ENCODE measurements at places on chromosomes 3 and 15.

DNA sequence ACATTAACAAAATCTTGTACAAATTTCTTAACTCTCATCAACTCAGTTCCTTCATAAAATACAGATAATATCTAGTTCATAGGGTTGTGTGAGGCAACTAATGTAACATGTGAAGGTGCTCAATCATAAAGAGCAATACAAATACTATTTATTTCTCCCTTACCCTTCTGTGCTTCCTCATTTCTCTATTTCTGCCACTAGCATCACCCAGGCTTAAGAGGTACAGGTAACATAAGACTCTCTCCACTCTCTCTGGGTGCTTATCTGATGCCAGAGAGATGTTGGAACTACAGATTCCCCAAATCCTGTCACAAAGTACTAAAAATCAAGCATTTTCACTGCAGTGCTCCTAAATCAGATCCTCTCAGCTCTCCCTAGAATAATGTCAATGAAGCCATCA, 74.9 kb downstream of the DPH6 start:
- DNase-seq, result no peak

GRCh38 chr3:112056451-112056929, 22.0 kb downstream of the TMPRSS7 start:
- no peak for DNase-seq

- DNase-seq, result no peak
Observed at GRCh38 chr3:53836084-53836872, 9.9 kb downstream of the CHDH start.

DNA sequence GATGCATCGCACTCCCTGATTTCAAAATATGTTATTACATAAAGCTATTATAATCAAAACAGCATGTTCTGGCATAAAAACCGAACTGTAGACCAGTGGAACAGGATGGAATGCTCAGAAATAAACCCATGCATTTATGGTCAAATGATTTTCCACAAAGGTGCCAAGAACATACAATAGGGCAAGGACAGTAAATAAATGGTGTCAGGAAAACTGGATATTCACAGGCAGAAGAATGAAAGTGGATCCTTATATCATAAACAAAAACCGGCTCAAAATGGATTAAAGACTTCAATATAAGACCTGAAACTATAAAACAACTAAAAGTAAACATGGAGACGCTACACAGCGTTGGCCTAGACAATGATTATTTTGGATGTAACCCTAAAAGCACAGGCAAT, 22.6 kb downstream of the USP50 start:
- no peak for DNase-seq

DNA sequence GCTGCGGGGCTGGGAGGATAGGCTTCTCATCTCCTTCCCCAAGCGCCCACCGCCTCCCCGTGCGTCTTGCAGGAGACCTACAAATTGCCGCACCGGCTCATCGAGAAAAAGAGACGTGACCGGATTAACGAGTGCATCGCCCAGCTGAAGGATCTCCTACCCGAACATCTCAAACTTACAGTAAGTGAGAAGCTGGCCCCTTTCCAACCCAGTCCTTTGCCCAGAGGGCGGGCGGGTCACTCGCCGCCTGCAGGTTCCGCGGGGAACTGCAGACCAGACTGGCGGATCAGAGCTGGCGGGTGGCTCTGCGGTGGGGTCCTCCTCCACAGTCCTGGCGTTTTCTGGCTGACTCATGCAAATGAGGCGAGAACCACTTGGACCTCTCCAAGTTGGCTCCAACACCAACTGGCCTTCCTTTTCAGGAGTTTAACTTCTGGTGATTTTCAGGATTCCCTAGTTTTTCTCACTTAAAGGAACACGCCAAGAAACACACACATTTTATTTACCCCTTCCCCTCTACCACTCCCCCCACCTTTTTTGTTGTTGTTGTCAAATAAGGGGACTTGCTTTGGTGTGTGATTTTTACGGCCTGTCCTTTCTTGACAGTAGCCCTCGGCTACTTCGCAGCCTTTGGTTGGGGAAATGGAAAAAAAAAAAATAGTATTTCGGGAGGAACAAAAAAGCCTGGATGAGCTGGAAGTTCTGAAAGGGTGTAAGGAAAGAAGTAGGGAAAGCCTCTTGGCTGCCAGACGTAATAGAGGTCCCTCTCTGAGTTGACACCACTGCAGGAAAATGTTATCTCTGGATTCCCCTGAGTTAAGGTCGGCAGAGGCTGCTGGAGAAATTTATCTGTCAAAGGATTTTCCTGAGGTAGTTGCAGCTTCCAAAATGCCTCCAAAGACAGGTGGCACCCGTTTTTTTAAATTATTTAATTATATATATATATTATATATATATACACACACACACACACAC, 1.3 kb downstream of the BHLHE40 start:
- DNase-seq, result peak; percentile 91

GRCh38 chr15:66578286-66578875, 12.6 kb upstream of the LCTL start:
- no peak for DNase-seq

- no peak for DNase-seq
Observed at GRCh38 chr3:159236321-159236720, 434.5 kb downstream of the MFSD1 start.

DNA sequence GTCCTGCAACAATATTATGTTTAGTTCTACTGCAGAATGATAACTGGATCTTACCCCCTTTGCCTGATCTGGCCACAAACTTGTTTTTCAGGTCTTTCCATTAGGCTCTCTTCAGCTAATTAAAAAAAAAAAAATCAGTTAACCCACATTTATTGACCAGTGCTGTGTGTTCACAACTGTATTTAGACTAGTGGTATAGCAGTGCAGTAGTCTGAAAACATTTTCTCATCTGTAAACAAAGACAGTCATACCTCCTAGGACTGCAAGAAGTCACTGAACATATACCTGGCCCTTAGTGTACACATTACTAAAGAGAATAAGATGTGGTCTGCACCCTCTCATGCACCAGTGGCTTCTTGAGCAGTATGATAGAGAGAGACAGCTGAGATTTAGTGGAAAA, 22.5 kb downstream of the LPP start:
- no peak for DNase-seq

- DNase-seq, result no peak
Observed at GRCh38 chr3:26171006-26171405, 381.1 kb downstream of the OXSM start.

GRCh38 chr3:78277220-78277619, 1237.3 kb downstream of the ROBO2 start:
- DNase-seq, result no peak

GRCh38 chr3:108225221-108225620, 3.0 kb upstream of the IFT57 start:
- DNase-seq, result no peak

- DNase-seq, result no peak
Observed at GRCh38 chr3:58884453-58884852, 165.4 kb downstream of the CFAP20DC start.

DNA sequence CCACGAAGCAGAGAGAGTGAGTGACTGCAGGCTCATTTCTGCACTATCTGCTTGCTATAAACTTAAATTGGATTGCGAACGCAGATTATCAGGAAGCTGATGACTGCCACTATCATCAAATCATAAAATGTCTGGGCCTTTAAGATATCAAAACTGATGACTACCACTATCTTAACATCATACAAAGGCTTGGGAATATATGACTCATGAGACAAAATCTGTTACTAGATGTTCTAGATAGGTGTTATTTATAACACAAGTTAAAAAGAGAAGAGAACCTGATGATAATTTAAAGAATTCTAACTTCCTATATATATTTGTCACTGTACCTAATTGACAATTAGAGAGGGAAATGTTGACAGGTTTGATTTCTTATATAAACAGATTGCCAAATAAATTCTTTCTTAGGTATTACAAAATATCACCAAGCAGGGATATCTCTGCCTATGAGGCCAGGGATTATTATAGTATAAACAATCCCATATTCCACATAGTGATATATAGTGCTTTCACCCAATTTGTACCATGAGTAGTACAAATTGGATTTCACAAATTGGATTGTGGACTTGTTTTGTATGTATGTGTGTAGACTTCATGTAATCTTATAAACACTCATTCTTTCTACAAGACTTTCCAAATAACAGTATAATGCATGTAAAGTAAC, 1157.2 kb downstream of the ROBO1 start:
- DNase-seq, result no peak

- no peak for DNase-seq
Observed at GRCh38 chr3:31732548-31732947, 199.8 kb downstream of the STT3B start.

- DNase-seq, result no peak
Observed at GRCh38 chr3:179734497-179735281, 81.8 kb downstream of the USP13 start.

GRCh38 chr15:58019503-58020376, 45.8 kb downstream of the ALDH1A2 start:
- DNase-seq, result no peak

DNA sequence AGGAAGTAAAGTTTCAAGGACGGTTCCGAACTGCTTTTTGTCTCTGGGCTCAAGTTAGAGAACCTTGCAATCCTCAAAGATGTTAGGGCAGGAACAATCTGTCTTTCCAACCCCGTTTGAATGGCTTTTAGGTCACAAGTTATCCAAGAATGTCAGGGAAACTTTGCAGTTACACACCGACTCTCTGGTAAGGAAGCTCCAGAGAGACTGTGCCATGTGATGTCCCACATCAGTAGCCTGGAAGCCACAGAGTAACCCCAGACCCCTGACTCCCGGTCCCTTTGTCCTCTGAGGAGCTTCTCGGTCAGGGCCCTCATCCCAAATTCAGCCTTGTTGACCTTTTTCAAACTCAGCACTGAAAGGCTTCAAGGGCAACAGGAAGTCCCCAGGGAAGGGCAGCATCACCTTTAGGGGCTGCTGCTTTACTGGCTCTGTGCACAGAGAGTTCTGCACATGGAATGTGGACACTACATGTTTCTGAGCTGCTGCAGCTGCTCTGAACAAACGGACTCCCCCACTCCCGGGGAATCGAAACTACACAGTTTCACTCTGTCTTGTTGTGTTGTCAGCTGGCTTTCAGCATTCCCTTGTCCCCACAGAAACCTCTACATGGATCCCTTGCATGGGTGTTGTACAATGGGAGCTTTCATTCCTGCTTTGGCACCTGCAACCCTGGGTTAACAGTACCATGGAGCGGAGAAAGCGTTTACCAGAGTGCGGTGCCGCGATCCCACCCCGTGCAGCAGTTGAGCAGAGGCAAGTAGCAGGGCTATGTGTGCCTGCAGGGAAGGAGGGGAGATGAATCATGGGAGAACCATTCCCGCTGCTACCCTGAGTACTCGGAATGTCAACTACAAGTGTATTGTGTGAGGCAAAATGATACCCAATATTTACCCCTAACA, 408.2 kb upstream of the THBS1 start:
- no peak for DNase-seq

DNA sequence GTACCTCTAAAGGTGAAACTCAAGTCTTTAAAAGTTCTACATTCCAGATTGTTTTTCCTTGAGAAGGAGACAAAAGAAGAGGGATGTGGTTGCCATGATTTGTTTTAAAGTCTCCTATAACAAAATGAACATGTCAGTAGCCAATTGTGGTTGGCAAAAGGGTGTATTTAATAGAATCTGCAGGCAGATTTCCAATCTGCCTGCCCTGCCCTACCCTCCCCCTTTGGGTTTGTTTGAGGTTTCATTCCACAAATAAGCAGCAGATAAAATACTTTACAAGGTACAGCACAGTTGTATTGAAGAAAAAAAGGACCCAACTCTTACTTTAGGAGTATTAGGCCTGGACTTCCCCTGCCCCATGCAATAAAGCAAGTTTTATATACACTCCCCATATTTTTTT, 59.5 kb downstream of the MLH1 start:
- no peak for DNase-seq

DNA sequence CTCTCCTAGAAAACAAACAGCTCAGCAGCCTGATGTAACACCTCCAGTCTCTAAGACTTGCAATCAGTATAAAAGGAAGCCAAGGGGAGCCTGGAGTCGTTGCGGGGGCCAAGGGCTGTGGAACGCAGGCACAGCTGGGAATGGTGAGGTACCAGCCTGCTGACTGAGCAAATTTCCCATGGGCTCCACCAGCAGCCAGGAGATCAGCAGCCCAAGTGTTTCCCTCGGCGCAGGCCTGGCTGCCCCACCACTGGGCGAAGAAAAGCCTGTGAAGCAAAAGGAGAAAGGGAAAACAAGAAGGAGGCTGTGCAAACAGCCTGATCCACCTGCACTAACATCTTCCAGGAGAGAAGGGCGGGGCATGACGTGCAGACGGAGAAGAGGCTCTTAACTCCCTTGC, 155.3 kb downstream of the SHQ1 start:
- no peak for DNase-seq

GRCh38 chr3:72888546-72889309, 882 bp downstream of the GXYLT2 start:
- DNase-seq, result no peak

DNA sequence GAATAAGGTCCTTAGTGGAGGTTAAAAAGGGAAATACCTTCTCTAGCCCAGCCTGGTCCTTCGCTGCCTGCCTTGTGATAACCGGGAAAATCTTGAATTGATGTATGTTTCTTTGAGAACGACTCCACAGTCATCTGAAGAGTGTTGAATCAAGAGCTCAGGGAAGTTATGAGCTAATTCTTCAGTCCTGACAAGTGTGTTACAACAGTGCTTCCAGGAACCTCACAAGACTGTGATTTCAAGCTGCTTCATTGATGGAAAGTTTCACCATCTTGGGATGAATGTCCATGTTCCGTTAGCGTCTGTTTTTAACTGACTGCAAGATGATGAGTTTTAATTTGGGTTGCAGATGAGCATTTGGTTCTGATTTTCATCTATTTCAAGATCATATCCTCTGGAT, 12.4 kb downstream of the TMEM41A start:
- DNase-seq, result no peak

DNA sequence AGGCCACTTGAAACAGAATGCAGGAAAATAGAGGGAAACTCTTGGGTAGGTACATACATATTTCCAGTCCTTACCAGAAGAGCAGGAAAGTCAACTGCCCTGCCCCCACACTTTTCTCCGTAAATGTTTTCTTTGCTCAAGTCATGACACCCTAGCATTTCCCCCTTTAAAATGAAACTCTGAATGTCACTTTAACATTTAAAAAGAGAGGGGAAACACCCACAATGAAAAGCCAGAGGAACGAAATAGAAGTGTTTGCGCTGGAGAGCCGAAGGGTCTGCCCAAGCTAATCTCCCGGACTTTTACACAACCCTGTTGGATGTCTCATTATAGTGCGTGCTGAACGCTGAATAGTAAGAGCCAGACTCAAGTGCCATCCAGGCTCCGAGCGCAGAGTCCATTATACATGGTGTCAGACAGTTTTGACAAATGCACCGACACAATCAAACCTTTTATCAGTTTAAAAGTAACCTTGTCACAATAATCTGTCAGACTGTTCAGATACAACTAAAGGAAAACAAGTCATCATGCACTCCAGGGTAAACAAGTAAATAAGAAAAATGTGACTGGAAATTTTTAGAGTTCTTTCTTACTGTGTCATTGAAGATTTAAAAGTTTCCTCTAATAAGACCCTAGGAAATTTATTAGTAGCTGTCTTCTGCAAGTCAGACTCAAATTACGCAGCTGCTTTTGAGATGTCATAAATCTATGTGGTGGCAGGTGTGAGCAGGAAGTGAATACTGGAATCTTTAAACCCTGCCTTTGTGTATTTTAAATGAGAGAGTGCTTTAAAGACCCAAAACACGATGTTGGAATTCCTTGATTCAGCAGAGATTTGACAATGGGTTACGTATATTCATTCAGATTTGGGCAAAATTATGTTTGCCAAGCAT, 159.8 kb downstream of the RBMS3 start:
- no peak for DNase-seq

GRCh38 chr15:98653686-98654085, 5.3 kb downstream of the IGF1R start:
- DNase-seq, result no peak

All from T-helper 9 cell (primary cell).